SK-N-SH (cell line): ENCODE measurements at places on chromosomes 5 and 9. TPM values are rescaled to one million over a fixed set of nuclear protein-coding genes. Genes with fewer than 3 reads are reported as not detected.

RABL6 gene
- polyA plus RNA-seq = 40.0 and 43.6 TPM in 2 replicates

ORM2 gene
- polyA plus RNA-seq = not detected in 2 replicates

SPATA31A3 gene
- not detected in 2 replicates for polyA plus RNA-seq

ARID3C gene
- polyA plus RNA-seq = 0.08 and 0.11 TPM in 2 replicates

ARL15 gene
- polyA plus RNA-seq = 6.4 and 11.0 TPM in 2 replicates

CDHR2 gene
- 0.02 TPM in 1 of 2 replicates, not detected in the other for polyA plus RNA-seq

SYK gene
- polyA plus RNA-seq = not detected in 2 replicates

CCL19 gene
- not detected in 2 replicates for polyA plus RNA-seq
